ENCODE measurements at places on chromosomes 11 and 22.

- no peak overlapping the region for H3K27ac ChIP-seq
- no peaks in the 10 kb centered on the region for H3K4me1 ChIP-seq
- no peak overlapping the region for H3K4me3 ChIP-seq
- H3K27me3 ChIP-seq = peaks cover 2% of the 10 kb centered on the region
- DNase-seq = peak; percentile 9
Measured at GRCh38 chr11:81644239-81644840, 1089.3 kb downstream of the FAM181B start.

GRCh38 chr11:45179686-45180178 is 33.3 kb downstream of the PRDM11 start:
- H3K36me3 ChIP-seq = no peaks in the 10 kb centered on the region
- H3K4me1 ChIP-seq = peaks cover 12% of the 10 kb centered on the region
- peak overlapping the region; percentile 92 for H3K4me3 ChIP-seq

- DNase-seq = no peak
- peaks cover 6% of the 10 kb centered on the region for H3K27me3 ChIP-seq
- H3K36me3 ChIP-seq = no peaks in the 10 kb centered on the region
- no peak overlapping the region for H3K4me3 ChIP-seq
- peaks cover 9% of the 10 kb centered on the region for H3K4me1 ChIP-seq
- H3K27ac ChIP-seq = peak overlapping the region; percentile 59
Measured at GRCh38 chr11:36141196-36141953, 147.8 kb downstream of the COMMD9 start.

DNA sequence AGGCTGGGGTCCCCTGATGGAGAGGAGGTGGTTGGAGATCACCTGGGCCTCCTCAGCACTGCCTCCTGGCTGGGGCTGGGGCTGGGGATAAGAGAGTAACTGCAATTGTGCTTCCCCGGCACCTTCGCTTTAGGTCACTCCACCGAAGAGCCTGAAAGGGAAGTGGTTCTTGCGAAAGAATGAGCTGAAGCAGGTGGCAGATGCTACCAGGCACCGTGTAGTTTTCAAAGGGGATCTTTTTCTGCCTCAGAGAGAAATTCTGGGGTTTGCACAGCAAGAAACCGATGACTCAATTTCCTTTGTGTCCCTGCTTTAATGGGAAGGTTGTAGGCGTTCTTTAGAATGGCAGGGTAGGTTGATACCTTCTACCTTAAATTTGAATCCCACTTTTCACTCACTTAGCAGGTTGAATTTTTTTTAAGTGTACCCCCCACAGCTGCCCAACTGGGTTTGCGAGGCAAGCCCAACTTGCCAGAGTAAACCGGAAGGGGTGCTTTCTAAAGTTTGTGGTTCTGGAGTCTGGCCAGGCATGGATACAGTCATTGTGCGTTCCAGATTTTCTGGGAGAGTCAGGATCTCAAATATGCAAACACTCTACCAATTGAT is 5.3 kb downstream of the CD44 start:
- peaks cover 11% of the 10 kb centered on the region for H3K36me3 ChIP-seq
- H3K4me3 ChIP-seq = no peak overlapping the region
- H3K4me1 ChIP-seq = peaks cover 27% of the 10 kb centered on the region
- H3K27me3 ChIP-seq = no peaks in the 10 kb centered on the region

GRCh38 chr11:130785380-130786116 is 130.7 kb downstream of the SNX19 start:
- no peak overlapping the region for H3K4me3 ChIP-seq
- no peaks in the 10 kb centered on the region for H3K36me3 ChIP-seq
- no peak for DNase-seq
- H3K4me1 ChIP-seq = peaks cover 9% of the 10 kb centered on the region

DNA sequence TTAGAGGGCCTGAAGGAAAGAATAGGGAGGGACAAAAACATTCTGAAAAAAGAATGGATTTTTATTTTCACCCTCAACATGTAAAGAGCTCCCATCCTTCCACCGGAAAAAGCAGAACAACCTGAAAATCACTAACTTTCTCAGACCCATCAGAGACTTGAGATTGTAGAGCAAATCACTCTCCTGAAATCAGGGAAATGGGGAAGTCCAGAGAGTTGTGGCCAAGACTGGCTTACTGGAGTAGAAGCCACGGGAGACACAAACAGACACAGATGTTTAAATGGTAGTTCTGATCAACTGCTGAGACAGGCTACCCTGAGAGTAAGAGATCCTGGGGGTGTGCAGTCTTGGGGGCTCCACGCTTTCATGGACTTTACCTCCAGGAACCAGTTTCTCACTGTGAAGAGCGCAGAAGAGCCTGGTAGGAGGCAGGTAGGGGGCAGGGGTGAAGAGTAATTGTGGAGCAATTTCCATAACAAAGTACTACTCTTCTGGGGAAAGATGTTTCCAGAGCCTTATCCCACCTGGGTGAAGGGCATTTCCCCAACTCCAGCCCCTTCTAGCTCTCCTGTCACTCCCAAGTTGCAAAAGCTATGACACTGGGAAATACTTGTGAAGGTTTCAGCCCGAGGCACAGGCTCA is 47.1 kb downstream of the ASCL2 start:
- H3K36me3 ChIP-seq = no peaks in the 10 kb centered on the region
- DNase-seq = no peak
- H3K27me3 ChIP-seq = peaks cover 2% of the 10 kb centered on the region
- H3K4me3 ChIP-seq = no peak overlapping the region
- H3K4me1 ChIP-seq = no peaks in the 10 kb centered on the region
- no peak overlapping the region for H3K27ac ChIP-seq

GRCh38 chr11:34492806-34493414 is 20.7 kb downstream of the ELF5 start:
- peaks cover 4% of the 10 kb centered on the region for H3K27me3 ChIP-seq
- DNase-seq = peak; percentile 63
- H3K27ac ChIP-seq = no peak overlapping the region

DNA sequence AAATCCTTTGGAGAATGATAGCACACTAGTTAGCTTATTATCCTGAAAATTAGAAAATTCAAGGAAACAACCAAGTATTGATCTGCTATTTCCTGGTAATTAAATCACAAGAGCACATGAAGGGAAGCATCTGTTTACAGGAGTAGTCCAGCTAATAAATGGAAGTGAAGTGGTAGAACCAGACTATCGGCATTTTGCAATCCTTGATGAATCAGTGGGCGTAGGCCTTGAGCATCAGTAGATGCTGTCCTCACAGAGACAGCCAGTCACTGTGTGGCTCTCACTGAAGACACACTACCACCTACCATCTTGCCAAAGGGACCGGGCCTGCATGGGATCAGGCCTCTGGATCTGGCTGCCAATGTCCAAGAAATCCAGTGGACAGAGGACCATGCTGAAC is 69.8 kb downstream of the FBLN1 start:
- no peak overlapping the region for H3K4me3 ChIP-seq
- no peaks in the 10 kb centered on the region for H3K4me1 ChIP-seq
- H3K27ac ChIP-seq = no peak overlapping the region
- H3K36me3 ChIP-seq = peaks cover 18% of the 10 kb centered on the region

DNA sequence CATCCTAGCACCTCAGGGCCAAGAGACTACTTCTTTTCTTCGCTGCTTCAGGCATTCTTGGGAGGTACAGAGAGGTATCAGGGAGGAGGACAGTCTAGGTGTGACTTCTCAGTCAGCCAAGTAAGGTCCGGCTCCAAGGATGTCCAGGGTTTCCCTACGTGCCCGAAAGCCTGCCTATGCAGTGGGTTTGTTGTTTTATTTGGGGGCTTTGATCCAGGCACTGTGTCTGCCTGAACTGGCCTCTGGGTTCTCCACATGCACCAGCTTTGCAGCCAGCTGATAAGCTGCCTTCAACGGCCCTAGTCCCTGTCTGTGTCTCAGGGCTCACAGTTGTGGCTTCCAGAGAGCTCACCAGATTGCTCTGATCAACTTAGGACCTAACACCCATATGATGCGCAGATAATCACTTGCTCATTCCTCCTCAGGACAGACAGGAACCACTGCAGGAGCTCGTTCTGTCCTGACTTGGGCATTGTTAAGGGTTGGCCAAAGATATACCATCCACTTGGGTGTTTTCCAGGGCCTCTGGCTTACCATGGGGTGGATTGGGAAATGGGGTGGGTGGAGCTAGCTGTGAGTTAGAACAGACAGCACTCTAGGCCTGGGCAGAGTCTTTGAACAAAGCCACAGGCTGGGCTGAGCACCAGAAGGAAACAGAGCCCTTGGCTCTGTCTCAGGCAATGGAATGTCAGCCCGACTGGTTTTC is 45.5 kb upstream of the CRYBB3 start:
- no peak overlapping the region for H3K27ac ChIP-seq
- DNase-seq = no peak
- peaks cover 3% of the 10 kb centered on the region for H3K27me3 ChIP-seq
- peaks cover 5% of the 10 kb centered on the region for H3K4me1 ChIP-seq

GRCh38 chr11:65801153-65801987 is 14.5 kb downstream of the OVOL1 start:
- H3K36me3 ChIP-seq = no peaks in the 10 kb centered on the region
- peaks cover 7% of the 10 kb centered on the region for H3K27me3 ChIP-seq
- H3K4me3 ChIP-seq = no peak overlapping the region
- H3K27ac ChIP-seq = no peak overlapping the region
- peaks cover 2% of the 10 kb centered on the region for H3K4me1 ChIP-seq

GRCh38 chr11:14124886-14125285 is 162.4 kb downstream of the SPON1 start:
- H3K4me3 ChIP-seq = peak overlapping the region; percentile 47
- H3K4me1 ChIP-seq = peaks cover 48% of the 10 kb centered on the region
- no peak overlapping the region for H3K27ac ChIP-seq
- H3K27me3 ChIP-seq = peaks cover 6% of the 10 kb centered on the region
- peaks cover 67% of the 10 kb centered on the region for H3K36me3 ChIP-seq

DNA sequence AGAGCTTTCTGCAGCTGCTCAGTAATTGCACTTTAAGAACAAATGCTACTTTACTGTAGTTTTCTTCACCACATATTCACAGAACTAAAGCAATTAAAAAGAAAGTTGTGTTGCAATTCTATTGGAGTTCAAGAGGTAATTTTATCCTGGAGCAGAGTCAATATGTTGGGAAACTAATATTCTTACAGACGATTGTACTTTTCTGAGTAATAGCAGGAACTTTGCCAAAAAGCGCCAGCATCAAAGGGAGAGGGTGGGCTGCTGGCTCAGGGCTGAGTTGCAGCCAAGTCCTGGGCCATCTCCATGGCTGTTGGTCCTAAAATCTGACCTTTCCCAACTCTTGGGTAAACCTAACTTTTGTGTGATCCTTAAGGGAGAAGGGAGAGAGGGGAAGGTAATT is 73.6 kb upstream of the MYO18B start:
- H3K27ac ChIP-seq = no peak overlapping the region
- no peaks in the 10 kb centered on the region for H3K27me3 ChIP-seq
- H3K36me3 ChIP-seq = no peaks in the 10 kb centered on the region
- H3K4me1 ChIP-seq = peaks cover 9% of the 10 kb centered on the region
- DNase-seq = no peak

GRCh38 chr22:42885446-42885845 is 28.4 kb upstream of the ARFGAP3 start:
- no peak for DNase-seq
- no peak overlapping the region for H3K27ac ChIP-seq
- peaks cover 40% of the 10 kb centered on the region for H3K36me3 ChIP-seq
- H3K27me3 ChIP-seq = peaks cover 1% of the 10 kb centered on the region
- H3K4me3 ChIP-seq = no peak overlapping the region

GRCh38 chr11:126782810-126783209 is 217.8 kb downstream of the KIRREL3 start:
- H3K4me3 ChIP-seq = no peak overlapping the region
- DNase-seq = no peak
- peak overlapping the region; percentile 83 for H3K27ac ChIP-seq

DNA sequence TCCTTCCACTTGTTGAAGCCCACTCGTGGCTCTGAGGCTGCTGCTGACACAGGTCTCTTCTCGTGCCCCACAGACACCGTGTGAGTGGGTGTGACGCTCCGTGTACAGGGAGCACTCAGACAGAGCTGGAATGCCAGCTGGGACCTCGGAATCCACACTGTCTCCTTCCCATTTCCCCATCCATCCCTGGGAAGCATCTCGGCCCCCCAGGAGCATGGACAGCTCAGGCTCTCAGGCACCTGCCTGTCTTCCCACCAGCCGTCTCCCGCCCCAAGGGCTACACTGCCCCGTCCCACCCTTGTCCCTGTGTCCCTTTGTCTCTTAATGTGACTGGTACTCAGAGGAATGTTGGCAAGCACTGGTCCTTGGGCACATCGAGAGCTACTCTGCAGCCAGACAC is 63.8 kb downstream of the ARHGAP8 start:
- peaks cover 1% of the 10 kb centered on the region for H3K27me3 ChIP-seq
- H3K27ac ChIP-seq = no peak overlapping the region
- no peak overlapping the region for H3K4me3 ChIP-seq
- peaks cover 6% of the 10 kb centered on the region for H3K36me3 ChIP-seq

GRCh38 chr11:124732230-124732629 is 7.5 kb upstream of the NRGN start:
- peaks cover 13% of the 10 kb centered on the region for H3K4me1 ChIP-seq
- H3K4me3 ChIP-seq = no peak overlapping the region
- H3K36me3 ChIP-seq = no peaks in the 10 kb centered on the region
- H3K27me3 ChIP-seq = peaks cover 4% of the 10 kb centered on the region
- H3K27ac ChIP-seq = no peak overlapping the region
- no peak for DNase-seq

GRCh38 chr11:35049859-35050531 is 89.0 kb upstream of the CD44 start:
- no peaks in the 10 kb centered on the region for H3K36me3 ChIP-seq
- peaks cover under 1% of the 10 kb centered on the region for H3K27me3 ChIP-seq
- no peak overlapping the region for H3K27ac ChIP-seq
- DNase-seq = no peak
- H3K4me1 ChIP-seq = no peaks in the 10 kb centered on the region
- no peak overlapping the region for H3K4me3 ChIP-seq

- peaks cover 2% of the 10 kb centered on the region for H3K27me3 ChIP-seq
- no peaks in the 10 kb centered on the region for H3K36me3 ChIP-seq
- no peak for DNase-seq
- no peak overlapping the region for H3K4me3 ChIP-seq
Measured at GRCh38 chr11:124823512-124824376, 23.5 kb upstream of the MSANTD2 start.

- H3K4me3 ChIP-seq = no peak overlapping the region
- H3K4me1 ChIP-seq = peaks cover 9% of the 10 kb centered on the region
- H3K36me3 ChIP-seq = no peaks in the 10 kb centered on the region
- no peak overlapping the region for H3K27ac ChIP-seq
Measured at GRCh38 chr11:123159183-123159857, 35.7 kb downstream of the CLMP start.
